ENCODE measurements at places on chromosomes 5 and 9.
A peak's percentile ranks its signal among the peaks of the same experiment; 100 is the strongest.

GRCh38 chr5:141430332-141431113 lies at the start of gene PCDHGA12:
Gene PCDHGA12 (plus strand): TSS chr5:141430507. CDS start chr5:141430760, 253 bp downstream.
- DNase-seq = peak; percentile 84

DNA sequence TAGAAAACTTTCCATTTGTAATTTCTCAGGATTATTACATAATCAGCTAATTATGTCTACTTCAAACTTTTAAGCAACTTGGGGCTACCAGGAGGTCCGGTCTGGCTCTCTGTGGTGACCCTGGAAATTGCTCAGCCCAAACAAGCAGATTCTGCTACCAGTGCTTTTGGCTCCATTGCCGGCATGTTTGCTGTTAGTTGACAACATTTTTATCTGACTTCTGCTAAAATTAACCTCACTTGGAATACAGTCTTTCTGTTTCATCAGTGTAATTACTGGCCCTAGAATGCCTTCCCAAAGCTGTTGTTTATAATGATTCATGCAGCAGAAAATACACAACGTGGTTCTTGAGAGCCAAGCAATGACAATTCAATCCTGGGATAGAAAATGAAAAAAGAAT lies 38.5 kb upstream of the FAM81B start:
- DNase-seq = peak; percentile 20

GRCh38 chr9:135380311-135380960 lies 99.1 kb upstream of the PPP1R26 start:
- no peak for DNase-seq

GRCh38 chr9:132042324-132042723 lies 37.3 kb downstream of the MED27 start:
- DNase-seq = peak; percentile 93

Measured in muscle of back (tissue), 13 donors.